ENCODE measurements at places on chromosomes 11 and 22. TPM values are rescaled to one million over a fixed set of nuclear protein-coding genes. Genes with fewer than 3 reads are reported as not detected.

RCOR2 gene
- 0.19 TPM for total RNA-seq

DGCR8 gene
- 22.6 TPM for total RNA-seq

- H3K27me3 ChIP-seq, result no peaks in the 10 kb centered on the region
- DNase-seq, result no peak
- H3K4me1 ChIP-seq, result peaks cover 10% of the 10 kb centered on the region
- no peaks in the 10 kb centered on the region for H3K36me3 ChIP-seq
- no peak overlapping the region for H3K27ac ChIP-seq
Measured at GRCh38 chr22:42282943-42283277, 12.5 kb upstream of the TCF20 start.

MS4A3 gene
- 0.08 TPM for total RNA-seq

CCDC88B gene
- total RNA-seq, result 4.9 TPM

TSSK2 gene
- 0.08 TPM for total RNA-seq

SLC22A25 gene
- total RNA-seq, result 28.4 TPM

DNA sequence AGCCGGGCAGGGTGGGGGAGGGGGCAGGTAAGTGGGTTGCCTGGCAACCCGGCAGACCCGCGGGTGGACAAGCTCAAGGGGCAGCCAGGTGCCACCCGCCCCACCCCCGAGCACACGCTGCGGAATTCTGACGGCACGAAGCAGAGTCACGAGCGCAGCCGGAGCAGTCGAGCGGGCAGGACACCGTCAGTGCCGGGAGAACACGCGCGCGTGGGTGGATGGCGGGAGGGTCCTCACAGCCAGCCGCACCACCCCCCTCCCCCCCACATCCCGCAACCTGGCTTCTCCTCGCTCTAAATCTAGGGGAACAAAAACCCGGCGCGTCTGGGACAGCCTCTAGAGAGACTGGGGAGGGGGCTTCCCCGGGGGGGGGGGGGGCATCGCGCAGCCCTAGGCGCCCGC, 133.1 kb upstream of the HSD17B12 start:
- H3K4me1 ChIP-seq, result no peaks in the 10 kb centered on the region
- no peak for DNase-seq
- H3K27me3 ChIP-seq, result peaks cover 2% of the 10 kb centered on the region
- H3K27ac ChIP-seq, result no peak overlapping the region
- H3K4me3 ChIP-seq, result no peak overlapping the region

GAL3ST1 gene
- total RNA-seq, result 1.0 TPM

DNA sequence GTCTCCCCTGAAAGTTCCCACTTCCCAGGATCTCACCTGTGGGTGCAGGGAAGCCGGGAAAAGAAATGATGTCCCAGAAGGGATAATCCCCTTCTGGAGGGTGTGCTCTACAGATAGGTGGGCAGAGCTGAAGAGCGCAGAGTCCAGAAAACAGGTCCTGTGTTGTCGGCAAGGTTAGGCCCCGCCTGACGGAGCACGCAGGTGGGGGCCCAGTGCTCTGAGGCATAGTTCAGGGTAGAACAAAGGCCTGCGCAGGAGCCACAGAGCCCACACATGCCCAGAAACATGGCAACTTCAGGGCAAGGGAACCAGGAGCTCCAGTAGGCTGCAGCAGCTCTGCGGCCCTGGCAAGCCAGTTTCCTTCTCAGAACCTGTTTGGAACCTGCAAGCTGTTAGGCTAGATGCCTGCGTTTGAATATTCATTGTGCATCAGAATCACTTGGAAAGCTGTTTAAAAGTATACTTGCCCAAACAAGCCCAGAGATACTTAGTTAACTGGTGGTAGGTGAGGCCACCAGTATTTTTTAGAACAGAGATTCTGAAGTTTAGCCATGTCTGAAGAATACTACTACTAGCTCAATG, 386.6 kb downstream of the BUD13 start:
- H3K4me3 ChIP-seq, result no peak overlapping the region
- no peak overlapping the region for H3K27ac ChIP-seq
- no peak for DNase-seq
